IMR-90 (cell line): ENCODE measurements at places on chromosomes 5 and 9. TPM values are rescaled to one million over a fixed set of nuclear protein-coding genes. Genes with fewer than 3 reads are reported as not detected.
A peak's percentile ranks its signal among the peaks of the same experiment; 100 is the strongest.

DNA sequence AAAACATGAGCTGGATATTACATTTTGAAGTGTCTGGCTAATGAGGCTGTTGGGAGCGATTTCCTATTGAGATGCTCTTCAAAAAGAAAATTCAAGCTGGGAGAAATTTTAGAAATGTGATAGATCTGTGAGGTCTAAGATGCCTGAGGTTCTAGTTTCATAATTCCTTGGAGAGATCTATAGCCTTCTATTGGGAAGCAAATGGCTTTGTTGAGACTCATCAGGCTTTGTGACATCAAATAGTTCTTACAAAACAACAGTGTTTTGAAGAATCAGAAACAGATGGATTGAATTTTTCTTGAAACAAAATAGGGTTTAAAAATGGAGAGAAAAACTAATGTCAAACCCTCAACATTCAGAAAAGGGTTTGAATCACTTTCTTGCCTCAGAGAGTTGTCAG, 292.9 kb downstream of the NNT start:
- DNase-seq, result no peak

- DNase-seq, result no peak
These were observed 54.7 kb upstream of the NEURL1B start for GRCh38 chr5:172586125-172587060.

DNA sequence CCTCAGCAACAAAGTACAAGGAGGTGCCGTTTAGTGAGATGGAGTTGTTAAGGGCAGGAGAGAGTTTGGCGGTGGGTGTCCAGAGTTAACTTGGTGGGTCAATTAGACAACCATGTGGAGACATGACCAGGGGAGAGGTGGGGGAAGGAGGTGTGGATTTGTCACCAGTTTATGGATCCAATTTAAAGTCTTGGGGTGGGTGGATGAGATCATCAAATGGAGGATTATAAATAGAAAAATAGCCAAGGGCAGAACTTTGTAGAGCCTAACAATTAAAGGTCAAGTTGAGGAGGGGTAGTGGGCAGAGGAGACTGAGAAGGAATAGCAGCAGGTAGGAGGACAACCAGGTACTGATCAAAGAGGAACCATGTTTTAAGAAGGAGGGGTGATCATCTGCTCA, 108.7 kb upstream of the IL12B start:
- DNase-seq, result no peak

DNA sequence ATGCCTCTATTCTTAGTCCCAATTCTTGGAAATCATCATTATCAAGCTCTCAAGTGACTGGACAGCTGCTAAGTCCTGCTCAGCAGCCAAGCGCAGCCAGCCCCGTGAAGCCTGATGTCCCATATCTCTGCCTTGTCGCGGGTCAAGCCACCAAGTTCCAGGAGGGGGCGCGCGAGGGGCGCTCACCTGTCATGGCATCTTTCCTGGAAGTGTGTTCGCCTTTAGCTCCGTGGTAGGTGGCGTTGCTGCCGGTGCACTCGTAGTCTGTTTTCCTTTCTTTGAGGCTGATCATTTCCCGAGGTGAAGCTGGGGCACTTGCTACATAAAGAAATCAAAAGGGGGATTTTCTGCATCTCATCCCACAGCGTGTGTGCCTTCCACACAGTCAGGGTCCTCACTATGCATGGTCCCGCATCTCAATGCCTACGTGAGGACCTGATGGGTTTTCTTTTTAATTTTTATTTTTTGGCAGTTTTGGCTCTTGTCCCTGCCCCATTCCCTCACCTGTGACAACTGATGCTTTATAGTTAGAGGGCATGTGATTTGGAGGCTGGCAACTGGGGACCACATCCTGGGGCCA, 227.0 kb upstream of the DAP start:
- no peak for DNase-seq

DNA sequence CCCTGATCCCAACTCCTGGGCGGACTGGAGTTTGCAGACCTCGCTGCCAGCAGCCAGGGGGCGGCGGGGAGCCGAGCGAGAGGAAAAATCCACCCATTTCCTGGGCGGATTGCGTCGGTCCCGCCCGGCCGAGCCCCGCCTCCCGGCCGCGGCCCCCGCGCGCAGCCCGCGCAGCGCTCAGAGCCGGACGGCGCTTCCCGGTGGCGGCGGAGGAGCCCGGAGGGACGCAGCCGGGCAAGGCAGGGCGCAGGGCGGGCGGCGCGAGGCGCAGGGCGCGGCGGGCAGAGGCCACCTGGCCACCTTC, at the start of gene OLFM1:
Gene OLFM1 (plus strand): TSS at position 180 of the 304 bp plus-strand sequence. CDS start 322 bp downstream, outside the sequence.
- peak; percentile 46 for DNase-seq

GRCh38 chr9:21682981-21683380, 119.5 kb upstream of the MTAP start:
- peak; percentile 49 for DNase-seq

- DNase-seq, result no peak
These were observed 214.1 kb upstream of the KLF4 start for GRCh38 chr9:107703651-107704050.

- DNase-seq, result peak; percentile 1
These were observed 52.1 kb upstream of the FSTL4 start for GRCh38 chr5:133664422-133664821.

DNA sequence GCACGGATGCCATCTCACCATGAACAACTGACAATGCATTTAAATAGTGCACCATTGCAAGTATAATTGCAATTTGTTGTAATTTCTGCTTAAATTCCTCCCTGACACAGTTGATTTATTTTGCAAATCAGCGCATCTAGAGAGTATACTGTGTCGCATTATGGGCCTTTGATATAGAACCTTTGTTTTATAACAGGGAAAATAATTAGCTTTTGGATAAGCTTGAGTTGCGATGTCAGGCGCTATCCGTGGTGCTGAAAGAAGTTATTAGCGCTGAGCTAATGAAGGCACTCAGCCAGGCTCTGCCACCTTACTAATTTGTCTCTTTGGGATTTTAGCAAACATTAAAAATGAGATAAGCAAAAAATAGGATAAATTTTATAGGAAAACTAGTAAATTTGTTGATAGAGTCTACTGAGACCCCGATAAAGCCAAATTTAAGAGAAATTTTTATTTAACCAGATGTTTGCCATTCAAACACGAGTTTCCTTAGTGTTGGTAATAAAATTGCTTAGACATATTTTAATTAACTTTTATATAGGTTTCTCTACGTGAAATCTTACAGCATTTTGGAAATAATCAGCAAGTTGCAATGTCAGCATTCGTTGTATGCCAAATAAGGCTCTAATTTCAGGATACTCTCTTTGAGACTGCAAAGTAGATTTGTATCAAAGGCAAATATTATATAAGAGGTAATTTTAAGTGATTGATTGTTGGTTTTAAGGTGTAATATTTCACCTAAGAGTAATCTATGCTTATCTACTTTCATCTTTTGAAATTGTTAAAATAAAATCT, 355.5 kb downstream of the TLR4 start:
- DNase-seq, result no peak

GRCh38 chr5:122089096-122090013, 11.3 kb upstream of the LOX start:
- DNase-seq, result peak; percentile 94

GRCh38 chr5:128635379-128635778, 97.3 kb upstream of the FBN2 start:
- DNase-seq, result no peak

DNA sequence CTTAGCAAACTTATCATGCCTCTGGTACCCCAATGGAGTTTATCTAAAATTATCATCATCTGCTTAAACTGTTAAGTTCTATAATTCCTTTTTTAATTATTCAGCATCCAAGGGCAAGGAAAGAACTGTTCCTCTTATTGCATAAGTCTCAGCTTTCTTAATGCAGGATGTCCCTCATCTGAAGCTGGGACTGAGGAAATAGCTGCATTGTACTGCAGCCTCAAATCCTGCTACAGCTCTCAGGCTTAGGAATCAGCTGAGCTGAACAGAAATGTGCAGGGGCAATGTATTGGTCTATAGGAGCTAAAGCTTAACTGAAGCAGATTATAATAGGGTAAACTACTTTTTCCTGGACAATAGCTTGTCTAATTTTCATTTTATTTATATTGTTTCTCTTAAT, 48.0 kb downstream of the HAPLN1 start:
- DNase-seq, result no peak

DNA sequence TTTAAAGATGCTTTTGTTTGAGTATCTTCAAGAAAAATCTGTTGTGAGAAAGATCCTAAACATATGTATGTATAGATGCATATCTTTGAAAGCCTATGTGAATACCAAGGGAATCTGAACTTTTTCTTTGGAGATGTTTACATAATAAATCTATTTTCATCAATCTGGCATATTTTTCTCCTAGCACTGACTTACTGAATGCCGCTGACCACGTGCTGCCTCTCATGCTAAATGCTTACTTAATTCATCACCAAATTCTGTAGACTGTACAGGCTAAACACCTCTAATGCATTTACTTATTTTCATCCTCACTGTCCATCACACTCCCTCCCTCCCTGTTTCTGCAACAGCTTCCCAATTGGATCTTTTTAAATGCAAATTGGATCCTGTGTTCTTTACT, 566.2 kb upstream of the WWC1 start:
- DNase-seq, result peak; percentile 29

DNA sequence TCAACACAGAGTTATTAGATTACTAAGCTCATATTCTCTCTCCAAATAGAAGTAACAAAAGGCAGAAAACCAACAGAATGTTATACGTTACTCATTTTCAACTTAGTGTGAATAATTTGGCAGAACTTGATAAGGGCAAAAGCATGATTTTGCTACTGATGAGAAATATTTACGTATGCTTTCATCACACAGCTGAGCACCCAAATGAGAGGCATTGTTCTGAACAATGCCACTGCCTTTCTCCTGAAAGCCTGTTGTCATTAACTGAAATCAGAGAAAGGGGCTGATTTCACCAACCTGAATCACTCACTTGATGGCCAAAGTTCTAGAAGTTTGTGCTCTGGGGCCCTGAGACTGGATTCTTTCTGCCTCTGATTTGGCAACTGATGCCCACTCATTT, 367.5 kb upstream of the PTGER4 start:
- DNase-seq, result no peak

GRCh38 chr5:31556461-31556860, 24.4 kb downstream of the C5orf22 start:
- DNase-seq, result peak; percentile 75

DNA sequence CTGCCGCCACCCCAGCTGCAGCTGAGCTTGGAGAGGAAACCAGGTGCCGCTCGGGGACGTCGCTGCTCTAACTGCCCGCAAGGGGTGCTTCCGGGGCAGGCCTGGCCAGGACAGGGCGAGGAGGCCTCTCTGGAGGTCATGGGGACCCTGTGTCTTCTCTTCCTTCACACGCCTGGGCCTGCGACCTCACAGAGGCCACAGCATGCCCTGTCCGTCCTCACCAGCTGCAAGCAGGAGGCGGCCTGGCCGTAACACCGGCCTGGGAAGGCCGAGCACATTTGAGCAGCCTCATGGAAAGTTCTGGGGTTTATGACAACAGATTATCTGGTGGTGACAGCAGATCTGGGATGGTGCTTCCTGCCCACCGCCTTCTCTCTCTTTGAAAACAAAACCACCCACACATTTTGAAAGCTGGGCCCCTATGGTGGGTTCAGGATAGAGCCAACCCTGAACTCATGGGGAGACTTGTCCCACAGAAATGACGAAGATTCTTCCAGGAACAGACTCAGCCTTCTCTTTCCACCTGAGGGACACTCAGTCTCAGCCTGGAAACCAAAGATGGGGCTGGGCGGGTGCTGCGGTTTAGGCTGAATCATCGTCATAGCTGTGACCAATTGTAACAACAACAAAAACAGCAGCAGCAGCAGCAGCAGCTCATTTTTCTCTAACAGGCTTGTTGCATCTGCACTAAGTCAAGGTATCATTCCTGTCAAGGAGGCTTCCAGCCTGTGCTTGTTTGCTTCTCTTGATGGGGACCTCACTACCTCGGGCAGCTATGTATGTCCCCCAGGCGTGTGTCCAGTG, 99.6 kb upstream of the RAPGEF1 start:
- peak; percentile 65 for DNase-seq

- DNase-seq, result no peak
These were observed 84.7 kb downstream of the TTC39B start for GRCh38 chr9:15222313-15222712.

DNA sequence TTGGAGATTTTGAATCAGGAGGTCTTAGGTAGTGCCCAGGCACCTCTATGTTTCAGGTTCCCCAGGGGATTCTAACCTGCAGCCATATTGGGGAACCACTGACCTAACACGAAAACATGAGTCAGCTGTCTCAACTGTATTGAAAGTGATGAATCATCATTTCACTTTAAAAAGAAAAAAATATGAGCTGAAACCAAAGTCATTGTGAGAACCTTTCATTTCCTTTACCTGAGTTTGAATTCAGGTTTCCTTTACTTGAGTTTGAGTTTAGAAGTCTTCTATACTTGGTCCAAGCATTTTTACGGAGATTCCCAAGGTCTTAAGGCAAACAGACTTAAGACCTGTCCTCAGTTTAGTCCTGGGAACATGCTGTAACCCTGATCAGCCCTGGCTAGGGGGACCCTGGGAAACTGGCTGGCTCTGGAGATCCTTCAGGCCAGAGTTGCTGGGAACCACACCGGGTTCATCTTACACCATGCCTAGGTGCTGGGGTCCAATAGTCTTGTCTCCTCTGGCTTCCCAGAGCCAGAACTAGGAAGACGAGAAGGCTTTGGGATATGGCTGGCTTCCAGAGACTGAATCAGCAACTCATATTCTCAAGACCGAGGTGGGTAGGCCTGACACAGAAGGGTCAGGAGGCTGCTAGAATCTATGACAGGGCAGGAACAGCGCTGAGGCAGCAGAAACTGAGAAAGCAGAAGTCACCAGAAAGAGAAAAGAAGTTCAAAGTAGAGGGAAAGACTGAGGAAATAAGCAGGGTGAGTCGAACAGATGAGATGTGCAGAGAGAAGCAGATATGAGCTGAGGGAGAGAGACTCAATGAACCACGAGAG, 16.4 kb upstream of the PDCD1LG2 start:
- peak; percentile 92 for DNase-seq

- DNase-seq, result no peak
These were observed 348.7 kb downstream of the MAN2A1 start for GRCh38 chr5:110038297-110038997.

GRCh38 chr5:82793808-82794419, 283.3 kb downstream of the TMEM167A start:
- peak; percentile 20 for DNase-seq

The RUSC2 gene
- 17.4 and 18.3 TPM in 2 replicates for total RNA-seq

The FOXD4L4 gene
- total RNA-seq, result under 0.01 TPM in 1 of 2 replicates, not detected in the other

The GABRA6 gene
- not detected in 2 replicates for total RNA-seq

The CA9 gene
- total RNA-seq, result 0.54 and 0.56 TPM in 2 replicates

The SCGB3A2 gene
- not detected in 2 replicates for total RNA-seq

The GPSM1 gene
- 28.7 and 29.7 TPM in 2 replicates for total RNA-seq

The DNM1 gene
- total RNA-seq, result 11.4 and 13.6 TPM in 2 replicates

The EGFLAM gene
- total RNA-seq, result 1.1 TPM in 2 replicates
